AG08395 (cell line): ENCODE measurements at places on chromosomes 1 and 21.
A peak's percentile ranks its signal among the peaks of the same experiment; 100 is the strongest.

GRCh38 chr1:156852418-156852874, 6.5 kb downstream of the INSRR start:
- DNase-seq = peak; percentile 43

- DNase-seq = peak; percentile 56
Observed at GRCh38 chr1:29239142-29239541, 2.8 kb downstream of the PTPRU start.

GRCh38 chr1:45079533-45079932, 67.5 kb downstream of the UROD start:
- no peak for DNase-seq

- no peak for DNase-seq
Observed at GRCh38 chr1:234277161-234277868, 95.9 kb upstream of the COA6 start.

- DNase-seq = no peak
Observed at GRCh38 chr1:68197461-68197860, 34.9 kb downstream of the WLS start.

GRCh38 chr1:182080955-182081582, 19.6 kb upstream of the ZNF648 start:
- peak; percentile 64 for DNase-seq
